Glomerular endothelial cell (primary cell): ENCODE measurements at places on chromosomes 3 and 15.

GRCh38 chr3:134543113-134543512 is 57.3 kb downstream of the CEP63 start:
- DNase-seq, result no peak

DNA sequence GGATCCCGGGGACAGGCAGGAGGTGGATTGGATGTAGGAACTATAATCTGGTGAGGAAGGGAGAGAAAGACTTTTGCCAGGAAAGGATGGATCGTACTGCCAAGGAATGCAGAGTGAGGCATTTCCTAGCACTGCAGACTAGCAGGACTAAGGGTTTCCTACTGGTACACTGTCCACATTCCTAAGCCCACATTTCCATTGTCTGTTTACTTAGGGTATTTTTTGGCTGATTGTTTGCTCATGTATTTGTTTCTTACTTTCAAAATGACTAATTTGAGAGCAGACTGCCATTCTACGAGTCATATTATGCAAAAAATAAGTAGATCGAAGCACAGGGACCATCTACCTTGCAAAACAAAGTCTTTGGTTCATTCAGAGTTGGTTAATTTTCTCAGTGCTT is 1029.5 kb upstream of the NR2F2 start:
- DNase-seq, result peak; percentile 92

DNA sequence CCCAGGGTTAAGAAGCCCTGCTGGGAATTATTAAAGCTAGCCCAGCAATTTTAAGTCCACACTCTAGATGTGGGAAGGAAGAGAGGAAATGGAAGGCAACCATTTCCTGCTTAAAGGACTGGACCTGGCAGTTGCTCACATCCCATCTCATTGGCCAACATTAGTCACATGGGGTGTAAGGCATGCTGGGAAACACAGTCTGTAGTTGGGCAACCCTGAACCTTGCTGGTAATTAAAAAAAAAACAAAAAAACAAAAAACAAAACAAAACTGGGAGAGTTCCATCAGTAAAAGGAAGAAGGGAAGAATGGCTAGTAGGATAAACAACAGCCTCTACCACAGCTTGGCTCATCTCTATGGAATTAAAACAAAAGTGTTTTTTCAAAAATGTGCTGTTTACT is 136.0 kb downstream of the VGLL4 start:
- no peak for DNase-seq

DNA sequence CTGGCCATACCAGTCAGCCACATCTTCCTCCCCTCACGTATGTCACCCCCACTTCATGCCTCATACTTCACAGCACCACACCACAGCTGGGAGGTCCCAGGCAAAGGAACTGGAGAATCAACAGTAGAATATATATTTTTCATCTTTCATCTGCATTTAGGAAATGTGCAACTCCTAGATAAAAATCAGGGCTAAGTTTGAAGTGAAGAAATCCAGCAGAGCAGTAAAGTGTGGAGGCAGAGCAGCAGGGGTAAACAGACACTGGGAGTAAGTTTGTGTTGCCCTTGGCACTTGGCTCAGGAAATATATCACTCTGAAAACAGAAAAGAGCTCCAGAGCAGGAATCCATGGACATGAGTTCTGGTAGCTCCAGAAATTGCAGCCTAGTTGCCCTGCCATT is 2.8 kb upstream of the HERC1 start:
- peak; percentile 83 for DNase-seq
